ENCODE measurements at places on chromosomes 7 and 10.

- DNase-seq: no peak
These were observed 51.5 kb upstream of the PIP4K2A start for GRCh38 chr10:22765660-22766547.

DNA sequence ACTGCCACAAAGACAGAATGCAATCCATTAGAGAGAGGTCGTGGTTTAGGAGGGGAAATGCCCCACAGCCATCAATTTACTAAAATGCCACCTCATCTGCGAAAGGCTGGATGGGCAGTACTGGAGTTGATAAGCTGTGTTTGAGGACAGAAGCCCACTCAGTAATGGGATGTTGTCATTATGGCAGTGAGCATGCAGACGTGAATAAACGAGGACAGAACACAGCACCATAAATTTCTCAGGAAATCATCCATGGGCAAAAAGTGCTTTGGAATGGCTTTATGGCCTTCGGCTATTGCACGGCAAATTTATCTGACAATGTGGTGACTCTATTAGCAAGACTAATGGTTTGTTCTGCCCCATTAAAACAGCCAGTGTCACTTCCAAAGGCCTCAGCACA lies 15.9 kb upstream of the C10orf53 start:
- no peak for DNase-seq

DNA sequence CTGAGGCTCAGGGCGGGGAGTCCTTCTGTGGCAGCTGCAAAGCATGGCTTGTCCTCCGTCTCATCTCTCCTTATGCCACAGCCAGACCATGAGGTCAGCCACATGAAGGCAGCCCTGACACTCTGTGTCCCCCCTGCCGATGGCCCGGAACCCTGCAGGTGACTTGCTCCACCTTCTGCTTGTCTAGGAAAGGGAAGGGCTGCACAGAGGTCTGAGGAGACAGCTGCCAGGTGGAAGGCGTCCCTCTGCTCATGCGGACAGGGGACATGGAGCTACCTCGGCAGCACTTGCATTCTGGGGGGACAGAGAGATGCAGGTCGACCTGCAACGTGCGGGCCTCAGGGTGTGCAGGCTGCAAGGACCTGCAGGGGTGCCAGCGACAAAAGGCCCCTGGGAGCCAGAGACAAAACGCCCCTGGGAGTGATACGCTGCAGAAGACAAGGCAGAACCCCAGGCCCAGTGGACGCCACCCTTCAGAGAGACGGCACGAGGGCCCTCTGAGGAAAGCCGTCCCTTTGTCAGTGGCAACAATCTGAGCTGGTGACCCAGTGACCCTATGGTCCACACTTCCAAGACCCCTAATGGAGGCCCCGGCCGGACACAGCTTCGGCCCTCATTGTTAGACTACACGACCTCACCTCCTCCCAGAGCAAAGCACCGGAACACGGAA lies 205.2 kb upstream of the PPP2R2D start:
- no peak for DNase-seq

GRCh38 chr7:125355899-125356298 lies 426.3 kb upstream of the POT1 start:
- DNase-seq: no peak

GRCh38 chr10:109593682-109594081 lies 329.6 kb downstream of the XPNPEP1 start:
- no peak for DNase-seq

DNA sequence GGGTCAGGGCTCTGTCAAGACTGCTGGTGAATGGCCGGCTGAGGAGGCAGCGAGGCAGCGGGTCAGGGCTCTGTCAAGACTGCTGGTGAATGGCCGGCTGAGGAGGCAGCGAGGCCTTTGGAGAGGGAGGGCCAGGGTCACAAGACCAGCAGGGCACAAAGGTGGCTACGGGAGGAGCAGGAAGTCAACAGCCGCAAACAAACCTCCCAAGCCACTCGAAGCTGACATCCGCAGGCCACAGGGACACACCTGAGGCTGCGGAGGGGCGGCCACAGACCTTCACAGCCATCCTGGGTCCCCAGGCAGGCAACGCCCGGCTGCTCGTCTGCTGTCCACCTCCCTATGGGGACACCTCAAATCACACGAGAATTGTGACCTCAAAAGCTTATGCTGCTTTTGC lies 8.9 kb upstream of the GPER1 start:
- DNase-seq: no peak

- no peak for DNase-seq
These were observed 21.8 kb upstream of the CDK14 start for GRCh38 chr7:90574146-90574819.

DNA sequence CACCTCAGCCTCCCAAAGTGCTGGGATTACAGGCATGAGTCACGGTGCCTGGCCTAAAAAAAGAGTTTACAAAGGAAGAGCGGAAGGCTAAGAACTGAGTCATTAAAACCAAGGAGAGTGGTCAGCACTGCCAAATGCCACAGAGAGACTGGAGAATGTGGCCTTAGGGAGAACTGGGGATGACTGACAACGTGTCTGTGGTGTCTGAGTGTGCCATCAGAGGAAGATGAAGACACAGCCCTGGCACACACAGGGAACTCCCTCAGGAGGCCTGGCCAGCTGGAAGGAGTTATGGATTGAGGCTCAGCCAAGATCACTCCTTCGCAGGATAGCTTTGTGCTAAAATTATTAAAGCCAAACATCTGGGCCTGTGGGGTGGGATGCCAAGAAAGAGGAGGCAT lies 3.9 kb upstream of the INA start:
- peak; percentile 49 for DNase-seq

DNA sequence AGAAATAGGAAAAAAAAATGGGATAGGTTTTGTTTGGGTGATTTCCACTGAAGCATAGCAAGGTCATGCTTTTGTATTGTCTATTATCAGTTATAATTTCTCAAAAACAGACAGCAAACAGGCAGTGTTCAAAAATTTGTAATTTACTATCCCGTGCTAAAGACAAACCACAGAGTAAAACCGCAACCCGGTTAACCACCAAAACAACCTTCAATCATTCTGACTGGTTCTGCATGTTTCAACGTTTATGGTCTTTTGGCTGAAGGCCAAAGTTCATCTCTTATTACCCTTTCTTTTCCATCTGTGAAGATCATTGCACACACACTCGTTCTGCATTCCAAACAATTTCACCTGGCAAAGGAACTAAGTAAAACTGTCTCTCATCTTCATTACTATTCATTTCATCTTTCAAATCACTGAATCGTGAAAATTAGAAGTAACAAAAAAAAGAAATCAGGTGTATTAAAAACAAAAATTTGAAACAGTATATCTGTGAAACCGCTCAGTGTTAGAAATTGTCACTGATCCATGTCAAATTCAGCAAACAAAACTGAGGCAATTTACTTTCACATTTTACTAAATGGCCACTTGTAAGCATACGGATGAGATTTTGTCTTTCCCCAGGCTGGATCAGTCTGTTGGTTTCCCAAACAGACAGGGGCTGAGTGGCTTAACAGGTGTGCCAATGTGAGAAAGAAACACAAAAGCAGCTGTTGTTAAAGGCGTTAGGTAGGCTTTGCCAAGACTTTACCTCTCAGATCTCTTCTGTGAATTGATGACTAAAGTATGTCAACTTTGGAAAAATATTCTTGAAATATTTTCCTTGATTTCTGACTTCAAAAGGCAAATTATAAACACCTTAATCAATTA lies 539.6 kb downstream of the CNTNAP2 start:
- no peak for DNase-seq

DNA sequence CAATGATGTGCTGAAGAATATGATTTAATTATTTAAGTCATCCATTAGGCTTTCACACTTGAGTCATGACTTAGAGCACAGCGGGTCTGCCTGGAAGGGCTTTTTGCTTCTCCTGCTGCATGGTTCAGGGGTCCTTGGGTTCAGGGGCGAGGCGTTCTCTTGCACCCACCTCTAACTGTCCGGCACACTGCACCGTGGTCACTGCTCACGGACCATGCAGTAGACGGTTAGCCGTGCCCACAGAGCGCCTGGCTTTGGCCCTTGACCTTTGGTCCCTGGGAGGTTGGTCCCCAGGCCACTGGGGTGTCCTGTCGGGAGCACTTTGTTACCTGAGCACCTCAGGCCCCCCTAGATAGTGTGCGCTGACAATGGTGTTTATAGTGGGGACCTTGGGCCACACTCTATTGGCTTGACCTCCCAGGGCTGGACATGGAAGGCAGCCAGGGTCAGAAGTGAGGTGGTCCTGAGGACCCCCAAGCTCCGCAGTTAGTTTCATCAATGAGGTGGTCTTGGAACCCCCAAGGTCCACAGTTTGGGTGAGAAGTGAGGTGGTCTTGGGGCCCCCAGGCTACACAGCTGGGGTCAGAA lies 110.6 kb downstream of the ACTR3B start:
- DNase-seq: no peak

DNA sequence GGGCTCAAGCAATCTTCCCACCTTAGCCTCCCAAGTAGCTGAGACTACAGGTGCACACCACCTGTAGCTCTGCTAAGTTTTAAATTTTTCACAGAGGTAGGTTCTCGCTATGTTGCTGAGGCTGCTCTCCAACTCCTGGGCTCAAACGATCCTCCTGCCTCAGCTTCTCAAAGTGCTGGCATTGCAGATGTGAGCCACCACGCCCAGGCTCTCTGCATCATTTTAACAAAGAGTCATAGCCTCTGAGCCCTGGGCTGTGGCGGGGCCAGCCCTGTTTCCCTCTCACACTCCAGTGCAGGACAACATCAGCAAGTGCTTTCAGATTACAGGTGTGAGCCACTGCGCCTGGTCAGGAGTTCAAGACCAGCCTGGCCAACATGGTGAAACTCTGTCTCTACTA lies 102.5 kb downstream of the COL26A1 start:
- DNase-seq: no peak

DNA sequence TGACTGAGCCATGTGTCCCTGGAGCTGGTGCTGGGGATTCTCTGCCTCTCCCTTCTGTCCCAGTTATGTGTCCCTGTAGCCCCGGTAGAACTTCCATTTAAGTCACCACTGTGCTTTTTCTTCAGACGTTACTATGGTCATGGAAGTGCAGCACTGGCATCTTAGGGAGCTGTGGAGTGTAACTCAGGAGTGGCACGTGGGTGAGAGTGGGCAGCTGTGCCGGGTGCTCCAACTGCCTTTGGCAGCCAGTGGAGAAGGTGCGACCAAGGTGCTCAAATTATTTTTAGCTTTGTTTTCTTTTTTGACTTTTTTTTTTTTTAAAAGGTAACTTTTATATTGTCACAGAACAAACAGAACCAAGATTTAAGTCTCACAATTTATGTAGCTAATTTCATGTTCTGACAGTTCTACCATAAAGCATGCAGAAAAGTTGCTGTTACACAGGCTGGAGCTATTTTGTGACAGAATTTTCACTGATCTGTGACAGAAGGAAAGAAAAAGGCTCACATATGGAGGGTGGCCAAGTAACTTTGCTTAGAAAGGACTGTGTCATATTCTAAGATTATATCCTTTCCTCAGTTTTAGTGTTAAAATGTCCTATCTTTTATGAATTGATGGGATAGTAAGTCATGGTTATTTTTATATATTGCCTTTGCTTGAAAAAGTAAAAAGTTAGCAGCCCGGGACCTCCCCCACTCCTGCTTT lies 73.9 kb downstream of the SH2D4B start:
- no peak for DNase-seq

DNA sequence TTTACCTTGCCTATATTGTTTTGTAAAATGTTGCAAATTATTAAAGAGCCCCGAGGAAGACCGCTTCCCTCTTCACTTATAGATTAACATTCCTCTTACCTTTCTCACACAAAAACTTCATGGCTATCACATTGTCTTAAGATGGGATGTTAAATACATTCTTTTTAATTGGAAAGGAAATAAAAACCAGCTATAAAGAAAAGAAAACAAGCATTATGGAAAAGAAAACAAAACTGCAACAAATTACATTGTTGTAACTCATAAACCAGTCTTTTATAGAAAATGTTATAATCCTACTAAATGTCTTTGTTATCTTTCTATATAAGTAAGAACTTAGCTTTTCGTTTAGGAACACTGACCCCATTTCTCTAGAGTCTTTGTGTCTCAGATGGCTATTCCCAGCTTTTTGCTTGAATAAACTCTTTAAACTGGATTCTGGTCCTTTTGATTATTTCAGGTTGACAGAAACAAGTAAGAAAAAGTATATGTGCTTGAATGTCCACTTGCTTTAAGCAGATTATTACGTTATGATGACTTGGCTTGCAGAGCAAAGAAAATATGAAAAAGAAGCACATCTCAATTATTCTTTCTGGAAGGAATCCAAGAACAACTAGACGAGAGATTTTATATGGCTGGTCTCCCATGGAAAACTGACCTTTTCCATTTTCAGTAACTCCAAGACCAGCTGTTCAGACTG lies 128.2 kb downstream of the AKR1D1 start:
- no peak for DNase-seq

DNA sequence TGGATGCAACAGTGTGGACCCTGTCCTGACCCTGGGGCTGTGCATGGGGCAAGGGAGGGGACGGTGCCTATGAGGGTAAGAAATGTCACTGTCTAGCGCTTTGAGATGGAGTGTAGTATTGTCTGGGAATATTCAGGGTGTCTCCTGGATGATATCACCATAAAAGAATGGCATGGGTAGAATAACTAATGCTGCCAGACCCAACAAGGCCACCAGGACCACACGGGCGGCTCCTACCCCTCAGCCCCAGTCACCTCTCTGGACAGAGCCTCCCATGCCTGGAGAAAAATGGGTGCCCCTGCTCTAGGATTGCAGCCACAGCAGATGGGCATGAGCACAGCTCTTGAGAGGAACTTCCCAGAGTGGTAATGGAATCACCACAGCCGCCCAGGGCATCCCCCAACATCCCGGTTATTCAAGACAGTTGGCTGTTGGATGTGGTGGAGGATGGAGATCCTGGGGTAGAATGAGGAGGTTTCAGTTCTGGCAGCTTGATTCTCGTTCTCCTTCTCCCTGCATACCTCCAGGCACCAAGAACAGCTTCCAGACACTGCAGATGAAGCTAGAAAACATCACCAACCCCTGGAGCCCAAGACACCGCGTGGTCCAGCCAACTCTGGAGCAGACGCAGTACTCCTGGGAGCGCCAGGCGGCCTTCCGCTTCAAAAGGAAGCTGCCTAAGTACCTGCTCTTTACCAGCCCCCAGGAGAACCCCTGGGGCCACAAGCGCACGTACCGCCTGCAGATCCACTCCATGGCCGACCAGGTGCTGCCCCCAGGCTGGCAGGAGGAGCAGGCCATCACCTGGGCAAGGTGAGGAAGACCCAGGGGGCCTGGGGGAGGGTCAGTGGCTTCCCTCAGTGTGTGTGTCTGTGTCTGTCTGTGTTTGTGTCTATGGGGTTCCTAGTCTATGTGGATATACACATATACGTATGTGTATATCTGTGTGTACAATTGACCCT lies 6.2 kb downstream of the AOC1 start:
- DNase-seq: no peak

GRCh38 chr7:141679014-141679413 lies 23.0 kb downstream of the DENND11 start:
- DNase-seq: no peak

- DNase-seq: no peak
These were observed 131.3 kb downstream of the CDK14 start for GRCh38 chr7:90727412-90727811.

DNA sequence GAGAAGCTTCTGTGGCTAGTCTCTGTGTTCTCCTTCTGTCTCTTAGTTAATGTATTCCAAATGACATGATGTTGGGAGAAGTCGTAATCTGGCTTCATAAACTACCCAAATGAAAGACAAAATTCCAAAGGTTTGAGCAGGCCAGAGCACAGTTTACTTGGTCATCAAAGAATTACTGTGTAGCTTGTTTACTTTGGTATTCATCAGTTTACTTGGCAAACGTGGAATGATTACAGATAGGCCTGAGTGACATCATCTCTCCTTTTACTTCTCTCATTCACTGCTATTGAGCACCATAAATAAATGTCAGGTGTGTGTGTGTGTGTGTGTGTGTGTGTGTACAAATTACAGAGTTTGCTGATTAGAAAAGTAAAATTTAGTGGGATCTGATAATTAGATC lies 327.3 kb downstream of the PHTF2 start:
- no peak for DNase-seq

GRCh38 chr10:76675951-76676587 lies 961.5 kb downstream of the KCNMA1 start:
- DNase-seq: peak; percentile 85

All from femur (tissue), 1 donor.